Stimulated activated CD4-positive, alpha-beta T cell treated with anti-CD3 and anti-CD28 coated beads, Interleukin-1b, Interleukin-23, amount 100 ng/mL, for 24 hours (primary cell): ENCODE measurements at places on chromosomes 6 and 20.

GRCh38 chr20:62832212-62832922 lies 15.5 kb downstream of the COL9A3 start:
- DNase-seq: peak; percentile 21

GRCh38 chr6:36622901-36623546 lies 28.9 kb downstream of the SRSF3 start:
- no peak for DNase-seq

DNA sequence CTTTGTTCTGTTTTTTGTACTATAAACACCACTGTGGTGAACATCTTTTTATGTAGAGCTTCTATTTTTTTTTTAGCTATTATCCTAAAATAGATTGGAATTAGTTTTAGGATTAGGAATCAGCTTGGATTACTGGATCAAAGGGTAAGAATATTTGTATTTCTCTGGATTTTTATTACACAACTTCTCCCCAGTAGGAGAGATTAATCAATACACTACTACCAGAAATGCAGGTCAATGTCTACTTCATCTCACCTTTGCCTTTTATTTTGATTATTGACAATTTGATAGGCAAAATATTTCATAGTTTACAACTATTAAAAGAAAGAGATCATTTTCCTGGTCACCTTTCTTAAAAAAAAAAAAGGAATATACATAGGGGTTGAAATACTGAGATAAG lies 191.9 kb downstream of the TSHZ2 start:
- no peak for DNase-seq

GRCh38 chr6:157760589-157761330 lies 62.3 kb upstream of the SNX9 start:
- no peak for DNase-seq

DNA sequence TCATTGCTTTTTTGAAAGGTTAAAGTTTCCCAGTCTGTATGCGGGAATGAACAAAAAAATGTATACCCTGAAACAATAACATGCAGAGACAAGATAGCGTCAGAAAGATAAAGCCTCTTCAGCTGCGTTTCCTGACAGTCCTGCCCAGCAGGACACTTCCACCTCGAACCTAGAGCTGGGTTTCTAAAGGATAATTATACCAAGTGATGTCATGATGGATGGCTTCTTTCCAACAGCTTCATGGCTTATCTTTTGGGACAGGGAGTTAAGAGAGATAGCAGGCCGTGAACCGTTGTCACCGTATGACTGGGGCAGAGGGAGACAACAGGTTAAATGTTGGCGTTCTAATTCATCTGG lies 267.6 kb upstream of the SGK1 start:
- no peak for DNase-seq

DNA sequence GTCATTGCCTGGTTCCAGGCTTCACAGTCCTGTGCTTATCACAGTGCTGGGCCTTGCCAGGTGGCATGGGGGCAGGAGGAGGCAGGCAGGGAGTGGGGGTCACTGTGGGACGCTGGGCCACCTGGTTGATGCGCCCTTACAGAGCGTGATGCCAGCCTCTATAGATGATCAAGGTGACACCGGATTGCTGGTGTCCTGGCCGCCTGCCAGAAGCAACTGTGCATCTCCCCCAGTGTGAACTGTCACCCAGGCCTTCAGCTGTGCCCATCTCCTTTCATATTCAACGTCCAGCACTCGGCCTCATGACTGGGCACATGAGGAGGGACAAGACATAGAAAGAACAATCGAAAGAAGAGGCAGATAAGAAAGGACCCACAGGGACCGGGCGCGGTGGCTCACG lies 318.9 kb downstream of the TAF4 start:
- no peak for DNase-seq

DNA sequence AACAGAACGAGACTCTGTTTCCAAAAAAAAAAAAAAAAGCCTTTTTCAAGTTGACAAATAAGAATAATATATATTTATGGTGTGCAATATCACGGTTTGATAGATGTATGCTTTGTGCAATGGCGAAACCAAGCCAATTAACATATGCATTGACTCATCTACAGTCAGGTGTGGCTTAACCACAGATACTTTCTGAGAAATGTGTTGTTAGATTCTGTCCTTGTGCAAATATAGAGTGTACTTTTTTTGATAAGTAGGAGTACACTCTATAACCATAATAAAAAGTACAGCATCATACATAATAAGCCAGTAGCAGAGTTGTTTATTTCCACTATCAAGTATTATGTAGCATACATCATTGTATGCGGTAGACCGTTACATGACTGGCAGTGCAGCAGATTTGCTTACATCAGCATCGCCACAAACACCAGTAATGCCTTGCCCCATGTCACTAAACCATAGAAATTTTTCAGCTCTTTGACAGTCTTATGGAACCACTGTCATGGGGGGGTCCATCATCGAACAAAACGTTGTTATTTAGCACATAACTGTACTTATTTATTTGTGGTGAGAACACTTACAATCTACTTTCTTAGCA lies 59.2 kb downstream of the TMEM170B start:
- DNase-seq: no peak

DNA sequence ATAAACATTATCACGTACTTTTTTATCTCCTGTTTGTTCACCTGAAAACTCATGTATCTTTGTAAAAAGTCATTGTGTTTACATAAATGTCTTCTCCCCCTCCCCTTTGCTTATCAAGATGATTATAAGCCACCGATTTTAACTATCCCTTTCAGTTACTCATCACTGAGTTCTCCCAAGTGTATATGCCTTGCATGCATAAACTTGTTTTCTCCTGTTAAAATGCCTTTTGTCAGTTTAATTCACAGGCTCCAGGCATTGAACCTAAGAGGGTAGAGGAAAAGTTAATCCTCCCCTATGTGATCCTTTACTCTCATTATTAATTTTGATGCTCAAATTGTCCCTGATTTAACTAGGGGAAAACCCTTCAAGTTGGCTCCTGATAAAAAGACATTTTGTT lies 24.2 kb downstream of the ANKEF1 start:
- DNase-seq: no peak

DNA sequence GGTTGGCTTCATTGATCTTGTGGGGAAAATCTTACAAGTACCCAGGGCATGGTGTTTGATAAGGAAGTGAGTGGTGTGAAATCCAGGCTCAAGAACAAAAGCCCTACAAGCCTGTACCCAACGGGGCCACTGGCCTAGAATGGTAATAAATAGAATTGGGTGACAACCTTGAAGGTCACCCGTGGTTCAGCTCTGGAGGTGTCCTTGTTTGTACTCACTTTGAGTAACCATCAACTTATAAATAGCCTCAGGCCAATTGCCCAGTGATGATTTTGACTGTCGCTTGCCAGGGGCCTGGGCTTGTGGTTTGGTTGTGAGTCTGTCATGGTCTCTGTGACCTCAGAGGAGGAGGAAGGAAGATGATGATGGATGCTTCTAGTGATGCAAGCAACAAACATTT lies 87.8 kb downstream of the PHACTR3 start:
- no peak for DNase-seq

DNA sequence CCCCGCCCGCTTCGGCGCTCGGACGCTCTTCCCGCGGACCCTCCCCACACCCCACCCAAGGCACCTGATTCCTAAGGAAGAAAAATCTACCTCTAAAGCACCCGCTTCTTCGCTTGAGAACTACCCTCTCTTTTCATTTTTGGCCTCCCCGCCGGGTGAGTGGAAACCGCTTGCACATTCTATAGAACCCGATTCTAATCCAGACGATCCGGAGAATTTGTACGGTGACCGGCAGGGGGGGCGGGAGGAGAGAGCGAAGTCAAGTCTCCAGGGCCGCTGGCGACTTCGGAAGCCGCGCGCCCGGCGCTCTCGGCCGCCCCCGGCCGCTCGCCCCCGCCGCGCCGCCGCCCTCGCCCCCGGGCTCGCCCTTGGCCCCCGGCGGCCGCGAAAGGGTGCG lies at the start of gene RBM24:
Gene RBM24 (plus strand): TSS at position 262 of the 397 bp plus-strand sequence. CDS start 221 bp downstream, outside the sequence.
- DNase-seq: no peak

GRCh38 chr6:6479785-6480184 lies 108.7 kb upstream of the LY86 start:
- DNase-seq: no peak

DNA sequence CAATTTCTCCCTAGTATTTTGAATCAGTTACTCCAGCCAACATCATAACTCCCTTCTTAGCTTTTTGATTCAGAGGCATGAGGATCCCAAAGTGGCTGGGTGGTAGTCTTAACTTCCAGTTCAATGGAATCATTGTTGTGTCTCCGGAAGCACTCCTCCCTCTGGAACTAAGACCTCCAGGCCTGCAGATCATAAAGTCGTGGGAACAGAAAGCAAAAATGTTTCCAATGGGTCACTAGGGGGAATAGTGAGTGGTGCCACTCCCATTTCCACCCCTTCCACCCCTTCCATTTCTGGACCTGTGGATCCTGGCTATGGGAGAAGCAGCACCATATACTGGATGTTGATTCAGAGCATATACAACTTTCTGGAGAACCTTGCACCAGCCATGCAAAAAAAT lies 130.8 kb downstream of the SGK1 start:
- no peak for DNase-seq

- DNase-seq: no peak
These were observed 407.7 kb downstream of the EPM2A start for GRCh38 chr6:145327586-145327985.

DNA sequence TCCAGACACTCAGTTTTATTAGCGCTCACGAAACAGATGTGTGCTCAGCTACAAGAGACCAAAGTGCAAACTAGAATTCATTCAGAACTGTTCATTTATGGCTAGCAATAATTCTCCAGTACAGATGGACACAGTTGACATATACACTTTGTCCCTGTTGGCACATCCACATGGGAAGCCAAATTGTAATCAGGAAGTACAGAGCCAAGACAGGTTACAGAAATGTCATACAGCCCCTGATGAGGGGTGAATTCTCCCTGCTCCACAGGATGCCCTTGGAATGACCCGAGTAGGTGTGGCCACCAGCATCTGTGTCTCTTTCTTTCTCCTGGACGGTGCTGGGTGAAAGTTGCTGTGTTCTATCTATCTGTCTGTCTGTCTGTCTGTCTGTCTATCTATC lies 7.6 kb downstream of the DHX35 start:
- no peak for DNase-seq

DNA sequence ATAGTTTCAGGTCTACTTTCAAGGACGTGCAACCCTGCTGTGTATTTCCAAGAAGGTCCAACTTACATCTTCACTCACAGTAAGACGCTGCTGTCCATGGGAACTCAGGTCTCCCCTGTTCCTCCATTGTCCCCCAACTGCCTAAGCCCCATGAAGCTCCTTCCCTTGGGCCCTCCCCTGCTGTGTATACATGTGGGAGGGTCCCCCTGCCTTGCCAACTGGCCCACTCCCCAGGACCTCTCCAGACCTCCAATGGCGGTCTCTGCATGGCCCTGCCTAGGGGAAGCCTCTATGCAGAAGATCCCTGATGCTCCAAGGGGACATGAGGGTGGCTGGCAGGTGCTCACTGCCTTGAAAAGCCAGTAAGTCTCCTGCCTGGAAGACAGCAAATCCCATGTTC lies 186.7 kb upstream of the CST7 start:
- DNase-seq: no peak

GRCh38 chr6:74853991-74854390 lies 351.9 kb downstream of the COL12A1 start:
- no peak for DNase-seq

- peak; percentile 67 for DNase-seq
These were observed 43.0 kb upstream of the PTGIS start for GRCh38 chr20:49610691-49611538.

GRCh38 chr6:111779660-111780059 lies 93.6 kb downstream of the FYN start:
- no peak for DNase-seq

DNA sequence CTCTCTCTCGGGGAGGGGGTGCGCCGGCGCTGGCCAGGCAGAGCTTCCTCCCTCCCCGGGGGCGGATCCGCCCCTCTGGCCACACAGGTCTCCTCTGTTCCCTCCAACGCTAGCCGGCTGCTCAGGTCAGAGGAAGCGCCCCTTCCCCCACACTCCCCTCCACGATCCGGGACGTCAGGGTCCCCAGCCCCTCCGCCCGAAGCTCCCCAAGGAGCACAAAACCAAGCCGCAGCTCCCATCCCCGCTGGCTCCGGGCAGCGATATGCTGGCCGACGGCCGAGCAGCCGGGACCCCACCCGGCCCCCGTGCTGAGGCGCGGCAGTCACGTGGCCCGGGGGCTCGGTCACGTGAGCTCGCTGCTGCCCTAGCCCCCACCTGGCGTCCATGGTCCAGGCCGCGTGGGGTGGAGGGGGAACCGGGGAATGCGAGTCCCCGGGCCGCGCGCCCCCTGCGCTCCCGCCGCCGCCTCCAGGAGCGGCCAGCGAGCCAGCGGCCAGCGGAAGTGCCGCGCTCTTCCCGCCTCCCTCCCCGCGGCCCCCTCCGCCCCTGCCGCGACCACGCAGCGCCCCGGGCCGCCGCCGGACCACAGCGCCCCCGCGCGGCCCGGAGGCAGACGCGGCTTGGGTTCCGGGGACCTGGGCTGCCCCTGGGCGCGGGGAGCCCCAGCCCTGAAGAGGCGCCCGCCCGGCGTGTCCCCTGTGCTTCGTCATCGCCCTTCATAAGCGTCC lies at the start of gene SLC35B2:
Gene SLC35B2 (minus strand): TSS at position 504 of the 728 bp plus-strand sequence. CDS start 118 bp downstream, at position 386.
- peak; percentile 57 for DNase-seq

DNA sequence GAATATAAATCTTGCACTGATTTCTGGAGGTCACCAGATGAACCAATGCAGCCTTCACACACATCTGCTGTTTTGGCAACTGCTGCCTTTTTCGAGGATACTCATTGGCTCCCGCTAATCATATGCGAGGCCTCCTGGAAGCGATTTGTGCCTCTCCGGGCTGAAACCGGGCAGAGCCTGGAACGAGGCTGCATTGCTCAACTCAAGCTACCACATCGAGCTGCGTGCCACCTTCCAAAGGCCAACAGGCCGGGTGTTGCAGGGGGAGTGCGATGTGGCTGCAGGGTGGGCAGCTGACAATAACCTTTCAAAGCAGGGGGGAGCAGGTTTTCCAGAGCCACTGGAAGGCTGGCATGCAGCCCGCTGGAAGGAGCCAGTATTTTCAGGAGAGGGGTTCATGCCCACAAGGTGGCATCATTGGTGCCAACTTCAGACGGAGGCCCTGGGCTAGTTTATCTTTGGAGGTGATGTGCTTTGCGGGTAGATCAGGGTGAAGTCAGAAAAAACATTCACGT lies 122.6 kb upstream of the IFNGR1 start:
- DNase-seq: peak; percentile 17

GRCh38 chr20:45118028-45118427 lies 3.1 kb upstream of the WFDC5 start:
- DNase-seq: no peak

- DNase-seq: no peak
These were observed 7.0 kb upstream of the ZKSCAN8 start for GRCh38 chr6:28134716-28135115.

DNA sequence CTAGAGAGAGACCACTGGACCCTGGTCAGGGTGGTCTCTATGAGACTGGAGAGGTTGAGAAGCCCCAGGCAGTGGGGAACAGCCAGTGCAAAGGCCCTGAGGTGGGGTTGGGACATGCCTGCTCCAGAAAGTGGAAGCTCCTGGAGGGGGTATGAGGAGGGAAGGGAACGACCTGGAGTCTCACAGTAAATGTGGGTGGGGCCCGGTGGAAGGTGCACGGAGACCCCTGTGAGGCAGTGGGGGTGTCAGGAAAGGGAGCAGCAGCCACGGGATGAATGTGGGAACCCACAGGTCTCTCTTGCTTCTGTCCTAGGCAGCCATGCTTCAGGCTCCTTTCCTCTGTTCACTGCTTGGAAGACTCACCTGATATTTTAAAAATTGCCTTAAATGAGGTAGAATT lies 1.3 kb upstream of the CST1 start:
- DNase-seq: no peak
